ENCODE measurements at places on chromosomes 16 and 17.

- DNase-seq, result no peak
Measured at GRCh38 chr16:57409065-57409464, 4.5 kb downstream of the CCL17 start.

DNA sequence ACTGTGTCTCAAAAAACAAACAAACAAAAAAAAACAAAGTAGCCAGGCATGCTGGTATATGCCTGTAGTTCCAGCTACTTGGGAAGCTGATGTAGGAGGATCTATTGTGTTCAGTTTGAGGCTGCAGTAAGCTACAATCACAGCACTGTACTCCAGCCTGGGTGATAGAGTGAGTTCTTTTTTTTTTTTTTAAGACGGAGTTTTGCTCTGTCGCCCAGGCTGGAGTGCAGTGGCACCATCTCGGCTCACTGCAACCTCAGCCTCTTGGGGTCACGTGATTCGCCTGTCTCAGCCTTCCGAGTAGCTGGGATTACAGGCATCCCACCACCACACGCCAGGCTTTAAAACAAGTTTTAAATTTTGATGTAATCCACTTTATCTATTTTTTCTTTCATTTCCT is 80.2 kb upstream of the STAC2 start:
- DNase-seq, result no peak

DNA sequence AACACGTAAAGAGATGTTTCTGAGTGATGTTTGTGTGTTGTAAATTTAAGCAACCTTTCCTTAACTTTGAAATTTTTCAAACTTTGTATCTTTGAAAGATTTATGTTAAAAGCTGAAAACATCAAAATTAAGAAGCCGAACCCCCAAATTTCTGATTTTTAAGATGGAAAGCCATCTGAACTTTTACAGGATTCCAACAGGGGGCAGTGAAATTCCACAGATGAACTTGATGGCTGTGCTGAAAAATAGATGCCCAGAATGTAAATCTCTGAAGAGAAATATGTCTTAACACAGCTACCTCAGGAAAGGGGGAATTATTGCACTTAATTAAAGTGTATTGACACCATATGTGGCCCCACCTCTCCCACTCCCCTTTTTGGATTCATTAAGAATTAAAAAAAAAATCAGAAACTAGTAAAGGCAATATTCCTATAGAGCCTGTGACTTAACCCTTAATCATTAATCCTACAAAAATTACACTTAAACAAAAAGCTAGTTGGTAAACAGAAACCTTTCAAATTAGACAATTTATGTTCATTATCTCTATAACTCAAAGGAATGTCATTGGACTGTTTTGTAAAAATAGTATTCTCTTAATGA is 597.9 kb downstream of the KCNJ2 start:
- DNase-seq, result no peak

DNA sequence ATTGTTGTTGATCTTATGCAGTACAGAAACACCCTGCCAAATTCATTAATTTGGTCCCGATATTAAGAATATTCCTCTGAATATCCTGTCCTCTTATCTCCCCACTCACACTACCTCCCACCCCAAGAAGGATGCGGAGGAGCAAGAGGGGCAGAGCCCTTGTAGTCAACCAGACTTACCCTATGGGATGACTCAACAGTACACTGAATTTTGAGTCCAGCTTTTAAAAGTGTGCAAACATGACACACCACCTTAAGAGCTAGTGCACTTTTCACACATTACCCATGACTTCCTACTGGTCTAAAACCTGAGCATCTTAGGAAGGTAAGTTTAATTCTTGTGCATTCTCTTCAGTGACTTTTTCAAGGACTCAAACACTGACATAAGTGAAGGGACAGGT is 9.5 kb downstream of the USP22 start:
- DNase-seq, result peak; percentile 52

- DNase-seq, result no peak
Measured at GRCh38 chr17:44095647-44096496, 25.3 kb downstream of the G6PC3 start.

GRCh38 chr17:48125829-48126531 is 18.4 kb downstream of the SNX11 start:
- DNase-seq, result no peak

DNA sequence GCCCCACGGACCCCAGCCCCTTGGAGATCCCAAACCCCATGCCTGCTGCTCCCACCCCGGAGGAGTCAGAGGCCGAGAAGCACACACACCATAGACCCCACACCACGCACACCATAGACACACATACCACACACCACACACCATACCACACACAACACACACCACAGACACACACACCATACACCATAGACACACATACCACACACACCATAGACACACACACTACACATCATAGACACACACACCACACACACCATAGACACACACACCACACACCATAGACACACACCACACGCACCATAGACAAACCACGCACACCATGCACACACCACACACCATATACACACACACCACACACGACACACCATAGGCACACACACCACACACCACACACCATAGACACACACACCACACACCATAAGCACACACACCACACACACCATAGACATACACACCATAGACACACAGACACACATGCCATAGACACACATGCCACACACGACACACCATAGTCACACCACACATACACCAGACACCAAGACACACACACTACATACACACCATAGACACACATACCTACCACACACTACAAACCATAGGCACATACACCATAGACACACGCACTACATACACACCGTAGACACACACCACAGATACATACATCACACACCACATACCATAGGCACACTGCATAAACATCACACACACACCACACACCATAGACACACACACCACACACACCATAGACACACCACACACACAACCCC is 11.3 kb downstream of the TBC1D16 start:
- DNase-seq, result no peak

GRCh38 chr17:50213026-50214022 is 11.9 kb upstream of the COL1A1 start:
- DNase-seq, result peak; percentile 59

GRCh38 chr17:78142119-78142861 is 3.9 kb upstream of the C17orf99 start:
- no peak for DNase-seq

DNA sequence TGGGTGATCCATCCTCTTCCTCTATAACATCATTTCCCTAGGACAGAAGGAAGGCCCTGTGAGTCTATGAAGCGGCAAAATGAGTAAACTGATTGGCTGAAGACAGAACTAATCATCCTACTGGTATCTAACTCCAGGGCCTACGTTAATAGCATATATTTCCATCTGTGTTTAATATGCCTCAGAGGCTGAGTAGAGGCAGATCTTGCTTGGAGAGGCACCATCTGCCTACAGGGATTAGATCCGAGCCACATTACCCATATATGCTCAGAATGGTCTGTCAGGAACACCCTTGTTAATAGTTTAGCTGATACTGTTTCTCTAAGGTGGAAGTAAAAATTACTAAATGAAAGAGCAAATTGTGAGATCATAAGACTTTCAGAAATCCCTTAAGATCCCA is 13.2 kb upstream of the FOXJ1 start:
- DNase-seq, result no peak

- DNase-seq, result no peak
Measured at GRCh38 chr16:89973235-89973634, 24.7 kb downstream of the DEF8 start.

GRCh38 chr17:14353861-14354474 is 53.1 kb downstream of the HS3ST3B1 start:
- no peak for DNase-seq

GRCh38 chr17:69722518-69722917 is 308.0 kb downstream of the MAP2K6 start:
- DNase-seq, result no peak

DNA sequence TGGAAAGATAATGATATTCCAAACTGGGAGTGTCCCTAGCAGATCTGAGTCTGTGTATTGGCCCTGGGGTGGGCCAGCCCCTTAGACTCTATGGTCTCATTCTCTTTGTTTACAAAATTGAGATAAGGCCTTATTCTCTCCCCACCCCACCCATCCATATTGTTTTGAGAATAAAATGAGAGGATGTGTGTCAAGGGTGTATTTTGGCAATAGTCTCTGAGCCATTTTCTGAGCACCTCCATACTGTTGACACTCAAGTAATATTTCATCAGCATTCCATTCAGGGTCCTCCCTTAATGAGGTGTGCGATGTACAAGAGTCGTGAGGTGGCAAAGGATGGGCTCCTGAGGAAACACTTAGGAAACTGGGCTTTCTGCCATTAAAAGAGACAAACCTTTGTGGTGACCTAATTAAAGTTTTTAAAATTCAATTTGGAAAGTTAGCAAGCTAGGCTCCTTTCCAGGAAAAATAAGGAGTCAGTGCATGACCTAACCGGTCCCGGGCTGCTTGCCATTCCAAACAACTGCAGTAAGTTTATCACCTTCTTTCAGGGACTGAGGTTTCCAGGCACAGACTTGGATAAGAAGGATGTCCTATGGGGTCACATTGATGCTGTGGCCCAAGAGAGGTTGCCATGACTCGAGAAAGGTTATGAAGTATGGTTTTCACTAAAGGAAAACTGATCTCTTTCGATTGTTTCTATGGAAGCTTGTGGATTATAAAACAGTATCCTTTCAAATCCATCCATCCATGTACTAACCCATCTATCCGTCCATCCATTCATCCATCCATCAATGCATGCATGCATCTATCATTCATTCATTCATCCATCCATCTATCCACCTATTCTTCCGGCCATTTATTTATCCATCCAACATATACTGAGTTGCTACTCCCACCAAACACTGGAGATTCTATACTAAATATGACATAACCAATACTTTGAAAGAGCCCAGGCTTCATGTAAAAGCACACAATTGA is 443.3 kb downstream of the UTP18 start:
- no peak for DNase-seq

GRCh38 chr17:59506894-59507726 is 58.3 kb upstream of the DHX40 start:
- no peak for DNase-seq

DNA sequence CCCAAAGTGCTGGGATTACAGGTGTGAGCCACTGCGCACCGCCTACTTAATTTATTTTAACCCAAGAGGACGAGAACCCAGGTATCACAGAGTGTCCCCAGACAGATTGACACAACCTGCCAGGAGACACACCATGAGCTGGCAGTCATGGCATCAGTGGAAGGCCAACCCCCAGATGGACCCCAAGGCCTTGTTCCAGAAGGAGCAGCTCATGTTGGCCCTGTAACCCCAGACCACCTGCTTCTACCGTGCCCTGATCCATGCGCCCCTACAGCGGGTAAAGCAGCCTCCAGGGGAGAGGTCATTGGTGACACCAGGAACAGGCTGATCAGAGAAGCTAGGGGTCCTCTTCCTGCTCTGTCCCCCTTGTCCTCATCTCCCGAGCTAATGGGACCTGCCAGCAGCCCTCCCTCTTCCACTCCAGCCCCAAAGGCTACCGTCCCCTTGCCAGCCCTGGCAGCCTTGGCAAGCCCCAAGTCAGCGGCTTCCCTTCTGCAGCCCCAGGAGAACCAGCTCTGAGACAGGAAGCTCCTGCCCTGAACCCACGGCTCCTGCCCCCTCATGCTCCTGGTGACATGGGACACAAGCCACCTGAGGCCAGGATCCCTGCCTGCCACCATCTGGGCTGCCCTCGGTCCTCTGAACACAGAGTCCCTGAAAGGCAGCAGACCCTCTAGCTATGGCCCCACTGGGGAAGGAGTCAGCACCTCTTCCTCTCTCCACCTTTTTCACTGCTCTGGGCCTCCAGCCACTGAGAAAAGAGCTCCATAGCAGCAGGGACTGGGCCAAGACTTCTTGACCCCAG is 6.3 kb downstream of the SULT1A1 start:
- no peak for DNase-seq

GRCh38 chr17:13395862-13396261 is 205.9 kb downstream of the HS3ST3A1 start:
- no peak for DNase-seq

GRCh38 chr17:31533546-31534155 is 142.2 kb downstream of the RAB11FIP4 start:
- DNase-seq, result no peak

- DNase-seq, result no peak
Measured at GRCh38 chr16:11133344-11133943, 122.6 kb downstream of the SOCS1 start.

DNA sequence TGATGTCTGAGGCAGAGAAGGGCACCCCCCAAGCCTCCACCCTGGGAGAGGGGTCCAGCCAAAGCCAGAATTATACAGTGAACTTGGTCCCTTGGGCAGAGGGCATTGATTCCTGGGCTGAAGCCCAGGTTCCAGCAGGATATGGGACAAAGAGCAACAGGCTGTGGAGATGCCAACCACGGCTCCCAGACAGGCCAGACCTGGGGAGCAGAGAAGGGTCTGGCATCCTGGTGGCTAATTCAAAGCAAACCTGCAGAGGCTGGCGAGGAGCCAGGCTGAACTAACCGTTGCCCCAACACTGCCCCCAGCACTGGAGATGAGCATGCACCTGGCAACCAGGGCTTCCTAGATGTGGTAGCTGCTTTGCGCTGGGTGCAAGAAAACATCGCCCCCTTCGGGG is 3.0 kb downstream of the CES3 start:
- DNase-seq, result no peak

DNA sequence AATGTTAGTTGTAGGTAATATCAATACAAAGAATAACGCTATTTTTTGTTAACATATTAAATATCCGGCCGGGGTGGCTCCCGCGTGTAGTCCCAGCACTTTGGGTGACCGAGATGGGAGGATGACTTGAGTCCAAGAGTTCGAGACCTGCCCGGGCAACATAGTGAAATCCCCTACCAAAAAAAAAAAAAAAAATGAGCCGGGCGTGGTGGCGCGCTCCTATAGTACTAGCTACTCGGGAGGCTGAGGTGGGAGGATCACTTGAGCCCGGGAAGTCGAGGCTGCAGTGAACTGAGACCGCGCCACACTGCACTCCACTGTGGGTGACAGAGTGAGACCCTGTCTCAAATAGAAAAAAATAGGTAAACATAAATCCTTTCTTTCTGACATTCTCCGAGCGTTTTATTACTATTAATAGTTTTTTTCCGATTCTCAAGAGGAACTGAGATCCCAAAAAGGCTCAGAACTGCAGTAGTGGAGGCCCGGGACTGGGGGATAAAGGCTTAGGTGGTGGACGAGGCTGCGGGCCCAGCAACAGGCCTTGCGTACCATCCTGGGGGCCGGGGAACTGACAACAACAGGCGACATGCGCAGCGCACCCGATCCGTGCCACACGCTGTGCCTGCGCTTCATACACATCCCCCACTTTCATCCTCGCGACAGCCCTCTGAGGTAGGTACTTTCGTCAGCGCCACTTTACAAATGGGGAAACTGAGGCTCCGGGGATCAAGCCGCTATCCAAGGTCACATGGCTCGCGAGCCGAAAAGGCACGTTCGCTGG is 919 bp downstream of the N4BP1 start:
- DNase-seq, result peak; percentile 60

DNA sequence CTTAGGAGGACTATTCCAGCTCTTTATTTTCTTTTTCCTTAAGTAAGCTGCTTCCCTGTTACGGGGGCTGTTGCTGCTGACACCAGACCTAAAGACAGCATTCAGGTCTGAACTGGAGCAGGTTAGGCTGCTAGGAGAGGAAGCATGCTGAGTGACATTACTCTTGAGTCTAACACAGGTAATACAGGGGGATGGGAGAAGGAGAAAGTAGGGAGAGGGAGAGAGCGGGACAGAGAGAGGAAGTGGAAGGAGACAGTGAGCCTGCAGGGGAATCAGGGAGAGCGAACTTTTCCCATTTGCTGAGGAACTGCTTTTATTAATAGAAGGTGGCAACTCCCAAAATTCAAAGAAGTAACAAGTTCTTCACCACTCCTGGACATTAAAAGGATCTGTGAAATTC is 130.9 kb downstream of the PARN start:
- no peak for DNase-seq

- peak; percentile 8 for DNase-seq
Measured at GRCh38 chr16:19513377-19514053, 8.4 kb downstream of the GDE1 start.

- DNase-seq, result no peak
Measured at GRCh38 chr17:27352448-27353032, 58.6 kb downstream of the WSB1 start.

All from activated CD4-positive, alpha-beta T cell treated with anti-CD3 and anti-CD28 coated beads, Interleukin-10, Interleukin-2, amounts not matched to agents 100 ng/mL and 50 ng/mL, durations not matched to agents 16 hours and 8 hours (primary cell).